ENCODE measurements at places on chromosomes 7 and 10. TPM values are rescaled to one million over a fixed set of nuclear protein-coding genes. Genes with fewer than 3 reads are reported as not detected.

Gene LRIT1
- total RNA-seq: not detected

Gene DOCK4
- total RNA-seq: 10.8 TPM

Gene ANKRD1
- total RNA-seq: 0.26 TPM

Gene TMEM225B
- 0.31 TPM for total RNA-seq

Gene FAS
- total RNA-seq: 8.1 TPM

Gene KEL
- 0.44 TPM for total RNA-seq

Gene LARP4B
- total RNA-seq: 87.0 TPM

Gene TET1
- total RNA-seq: 2.3 TPM

Gene EXOC6
- total RNA-seq: 17.0 TPM

Gene TRIP6
- total RNA-seq: 3.2 TPM

Gene NEBL
- 32.3 TPM for total RNA-seq

Gene RNF32
- total RNA-seq: 3.5 TPM

Gene CCDC172
- total RNA-seq: not detected

Gene C7orf57
- 3.2 TPM for total RNA-seq

Gene PRLHR
- not detected for total RNA-seq

Gene GNAT3
- total RNA-seq: not detected

Gene HOXA3
- total RNA-seq: 30.2 TPM

Gene PAXIP1
- 27.3 TPM for total RNA-seq

Gene AKR1C8
- total RNA-seq: not detected

Gene ZNF239
- total RNA-seq: 18.5 TPM

Gene PON1
- total RNA-seq: not detected

Gene PAPOLB
- total RNA-seq: not detected

Gene RNF148
- not detected for total RNA-seq

Gene MUC3A
- 24.7 TPM for total RNA-seq

Gene DBNL
- 111 TPM for total RNA-seq

Gene UBE2D4
- 35.9 TPM for total RNA-seq

Gene MOGAT3
- 0.23 TPM for total RNA-seq

Gene RINT1
- total RNA-seq: 18.1 TPM

Gene TMEM130
- 0.41 TPM for total RNA-seq

Gene PHKG1
- 0.67 TPM for total RNA-seq

Gene OPN4
- not detected for total RNA-seq

Gene OR6V1
- not detected for total RNA-seq

Gene GIMAP5
- 0.51 TPM for total RNA-seq

Gene NKX1-2
- 0.15 TPM for total RNA-seq

Measured in Panc1 (cell line).